ENCODE measurements at places on chromosomes 5 and 9.

- DNase-seq: no peak
Measured at GRCh38 chr5:142608081-142608480, 77.8 kb downstream of the FGF1 start.

GRCh38 chr5:126461838-126462237 lies 38.6 kb downstream of the GRAMD2B start:
- DNase-seq: no peak

- no peak for DNase-seq
Measured at GRCh38 chr9:26520141-26520540, 372.5 kb downstream of the CAAP1 start.

GRCh38 chr9:103942200-103942599 lies 151.9 kb upstream of the SMC2 start:
- DNase-seq: no peak

DNA sequence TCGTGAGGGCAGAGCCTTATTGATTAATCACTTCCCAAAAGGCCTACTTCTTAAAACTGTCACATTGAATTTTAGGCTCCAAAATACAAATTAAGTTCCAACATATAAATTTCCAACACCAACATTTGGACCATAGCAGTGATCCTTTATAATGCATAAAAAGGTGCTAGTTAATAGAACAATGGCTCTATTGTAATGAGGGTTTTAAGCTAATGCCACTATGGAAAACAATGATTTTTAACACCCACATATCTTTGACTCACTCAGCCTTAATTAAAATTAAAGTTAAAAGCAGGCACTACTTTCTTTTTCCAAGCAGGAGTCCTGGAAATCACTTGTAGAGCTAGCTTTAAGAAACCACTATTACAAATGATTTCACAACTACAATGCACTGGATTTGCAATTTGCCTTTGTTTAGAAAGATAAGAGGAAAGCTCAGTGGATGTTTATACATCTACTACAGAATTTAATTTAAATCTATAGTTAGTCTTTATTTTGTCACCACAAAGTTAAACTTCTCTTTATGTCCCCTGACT lies 41.8 kb downstream of the DPYSL3 start:
- no peak for DNase-seq

- DNase-seq: no peak
Measured at GRCh38 chr9:37032713-37033112, 1.4 kb downstream of the PAX5 start.

GRCh38 chr9:128294142-128294541 lies 18.1 kb downstream of the SWI5 start:
- DNase-seq: no peak

- no peak for DNase-seq
Measured at GRCh38 chr5:73213566-73213998, 40.6 kb downstream of the TMEM174 start.

GRCh38 chr5:92599217-92599810 lies 981.7 kb downstream of the NR2F1-AS1 start:
- DNase-seq: no peak

DNA sequence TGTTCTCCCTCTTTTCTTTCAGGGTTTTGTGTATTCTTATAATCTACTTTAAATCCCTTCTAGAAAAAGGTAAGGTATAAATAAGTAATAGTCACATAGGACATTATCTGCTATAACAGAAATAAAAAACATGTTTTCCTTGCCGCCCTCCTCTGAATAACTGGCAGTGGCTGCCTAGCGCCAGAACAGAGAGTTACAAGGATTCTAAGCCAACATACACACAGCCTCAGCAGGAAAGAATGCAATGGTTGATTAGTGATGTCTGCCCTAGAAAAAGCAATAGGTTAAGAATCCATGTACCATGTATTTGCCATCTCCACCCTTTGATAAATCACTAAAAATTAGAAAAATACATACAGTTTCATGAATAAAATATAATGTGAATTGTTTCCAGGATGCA lies 4.9 kb downstream of the MED27 start:
- no peak for DNase-seq

Data from stimulated activated CD4-positive, alpha-beta T cell treated with anti-CD3 and anti-CD28 coated beads, Interleukin-1b, Interleukin-23, amount 100 ng/mL, for 1 hour (primary cell).